HL-60 (cell line): ENCODE measurements at places on chromosomes 5 and 9.

DNA sequence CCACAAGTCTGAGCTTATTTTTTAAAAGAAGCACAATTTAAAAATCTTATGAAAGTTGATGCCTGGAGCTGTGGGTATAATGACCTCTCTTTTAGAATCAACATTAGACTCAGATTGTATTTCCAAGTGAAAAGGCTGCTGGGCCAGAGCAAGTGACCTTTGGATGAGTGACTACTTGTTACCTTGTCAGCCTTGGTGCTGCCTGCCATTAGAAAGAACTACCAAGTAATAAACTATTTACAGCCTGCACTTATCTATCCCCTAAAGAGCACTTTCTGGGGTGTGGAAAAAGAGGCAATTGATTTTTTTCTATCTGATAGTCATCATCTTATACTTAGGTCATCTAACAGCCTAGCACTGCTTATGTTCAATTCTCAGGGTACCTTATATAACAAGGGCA, 134.9 kb upstream of the FBXL17 start:
- DNase-seq: no peak

- no peak for DNase-seq
Observed at GRCh38 chr5:145960166-145960565, 23.8 kb downstream of the SH3RF2 start.

- DNase-seq: no peak
Observed at GRCh38 chr5:68419637-68420452, 204.3 kb downstream of the PIK3R1 start.

GRCh38 chr5:151670953-151671636, 15.6 kb downstream of the SPARC start:
- no peak for DNase-seq

DNA sequence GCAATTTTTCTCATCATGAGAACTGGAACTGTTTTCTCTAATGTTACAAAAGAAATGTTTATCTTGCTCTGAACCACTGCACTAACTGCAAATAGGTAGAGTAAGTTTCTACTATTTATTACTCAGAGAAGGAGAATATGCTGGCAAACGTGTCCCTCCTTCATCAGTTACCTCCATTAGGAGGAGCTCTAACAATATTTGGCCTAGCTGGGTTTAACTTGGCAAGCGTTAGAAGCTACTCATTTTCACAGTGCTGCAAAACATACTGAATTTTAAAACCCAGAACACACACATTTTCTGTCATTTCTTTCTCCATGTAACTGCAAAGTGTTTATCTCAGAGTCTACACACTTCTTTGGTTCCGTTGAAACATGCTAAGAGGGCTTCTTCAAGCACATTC, 101.0 kb upstream of the GABRG2 start:
- DNase-seq: no peak

DNA sequence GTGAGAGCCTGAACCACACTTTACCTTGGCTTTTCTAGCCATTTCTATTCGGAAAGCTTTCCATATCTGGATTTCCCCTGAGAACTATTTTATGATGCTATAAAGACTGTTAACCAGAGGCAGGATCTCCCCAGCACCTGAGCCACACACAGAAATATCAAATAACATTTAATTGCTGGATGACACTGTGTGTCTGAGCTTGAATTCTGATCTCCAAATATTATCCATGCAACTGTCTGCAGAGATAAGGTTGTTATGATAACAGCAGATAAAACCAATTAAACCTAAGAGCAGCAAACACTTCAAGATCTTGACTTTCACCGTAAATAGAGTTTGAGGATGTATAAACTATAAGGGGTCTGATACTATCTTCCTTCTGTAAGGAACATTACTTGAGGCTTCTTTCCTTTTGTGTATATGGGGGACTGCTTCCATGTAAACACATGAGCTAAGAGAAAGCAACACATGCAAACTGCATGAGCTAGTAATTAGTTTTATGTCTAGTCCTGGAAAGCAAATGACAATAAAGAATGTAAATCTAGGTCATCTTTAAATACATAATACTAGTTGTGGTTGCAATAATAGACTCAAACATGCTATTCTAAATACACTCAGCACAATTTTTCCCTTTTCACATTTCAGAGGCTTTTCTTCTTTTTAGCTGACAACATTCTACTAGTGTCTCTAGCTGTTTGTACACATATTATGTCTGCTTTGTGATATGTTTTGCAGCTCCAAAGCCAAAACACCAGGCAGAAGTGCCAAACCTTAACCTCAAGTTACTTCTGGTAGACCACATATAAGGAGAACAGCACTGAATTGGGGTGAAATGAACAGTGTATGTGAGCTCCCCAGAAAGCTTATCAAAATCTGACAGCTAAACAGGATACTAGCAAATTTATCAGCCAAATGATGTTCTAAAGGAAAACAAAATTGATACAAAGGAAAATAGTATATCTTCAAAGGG, 136.5 kb downstream of the EFNA5 start:
- DNase-seq: no peak

DNA sequence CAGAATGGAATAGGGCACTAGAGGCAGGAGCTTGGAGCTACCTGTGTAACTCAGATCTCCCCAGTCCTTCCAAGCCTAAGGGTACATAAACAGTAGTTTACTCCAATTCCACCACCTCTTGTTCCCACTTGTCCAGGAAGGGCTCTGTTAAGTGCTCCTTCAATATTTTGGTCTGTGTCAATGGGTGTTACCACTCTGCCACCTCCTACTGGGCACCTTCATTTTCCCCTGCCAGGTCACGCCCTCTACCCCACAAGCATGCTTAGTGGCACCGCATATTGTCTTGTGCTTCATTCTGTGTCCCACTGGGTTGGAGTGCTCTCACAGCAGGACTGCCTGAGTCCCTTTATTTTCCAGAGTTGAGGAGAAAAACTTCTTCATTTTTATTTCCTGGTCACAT, 459.8 kb downstream of the ARHGEF28 start:
- DNase-seq: no peak

DNA sequence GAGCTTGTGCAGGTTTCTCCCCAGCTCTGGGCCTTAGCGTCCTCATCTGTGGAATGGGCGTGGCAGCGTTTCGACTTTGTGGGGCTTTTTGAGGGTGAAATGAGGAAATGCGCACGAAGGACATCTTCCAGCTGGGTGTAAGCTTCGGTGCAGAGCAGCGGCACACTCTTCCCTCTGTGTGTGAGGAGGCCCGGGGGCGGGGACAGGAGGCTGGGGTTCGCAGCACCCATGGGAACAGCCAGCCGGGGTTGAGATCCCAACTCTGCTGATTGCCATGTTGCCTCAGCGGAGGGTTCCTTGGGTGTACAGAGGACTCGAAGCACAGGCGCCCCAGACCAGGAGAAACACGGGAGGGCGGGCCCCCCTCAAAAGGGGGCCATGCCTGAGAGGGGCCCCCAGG, 265.6 kb downstream of the NSG2 start:
- DNase-seq: no peak

DNA sequence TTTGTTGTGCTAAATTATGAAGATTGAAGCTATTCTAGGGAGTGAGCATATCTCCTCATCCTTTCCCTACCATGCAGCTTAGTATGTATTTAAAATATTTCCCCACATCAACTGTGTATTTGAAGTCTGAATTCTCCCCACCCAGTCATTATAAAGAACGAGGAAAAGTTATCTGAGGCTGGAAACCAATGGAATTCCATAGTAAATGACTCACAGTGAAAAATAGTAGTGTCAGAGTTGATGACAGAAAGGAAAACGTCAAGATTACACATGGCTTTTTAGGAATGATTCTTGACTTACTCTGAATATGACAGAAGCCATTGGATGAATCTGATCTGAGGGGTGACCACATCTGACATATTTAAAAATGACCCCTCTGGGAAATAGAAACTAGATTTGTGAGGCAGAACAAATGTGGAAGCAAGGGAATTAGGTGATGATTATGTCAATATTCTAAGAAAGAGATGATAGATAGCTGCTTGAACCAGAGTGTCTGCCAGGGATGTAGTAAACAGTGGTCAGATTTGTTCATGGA, 1768.9 kb upstream of the CDH9 start:
- DNase-seq: no peak
